NCI-H2081 treated with DMSO at 0.1 percent for 48 hours (cell line): ENCODE measurements at places on chromosomes 4 and X.
A peak's percentile ranks its signal among the peaks of the same experiment; 100 is the strongest.

GRCh38 chr4:108097990-108098553 is 70.7 kb downstream of the LEF1 start:
- no peak for DNase-seq

- no peak for DNase-seq
Measured at GRCh38 chr4:75715105-75715799, 9.1 kb upstream of the USO1 start.

DNA sequence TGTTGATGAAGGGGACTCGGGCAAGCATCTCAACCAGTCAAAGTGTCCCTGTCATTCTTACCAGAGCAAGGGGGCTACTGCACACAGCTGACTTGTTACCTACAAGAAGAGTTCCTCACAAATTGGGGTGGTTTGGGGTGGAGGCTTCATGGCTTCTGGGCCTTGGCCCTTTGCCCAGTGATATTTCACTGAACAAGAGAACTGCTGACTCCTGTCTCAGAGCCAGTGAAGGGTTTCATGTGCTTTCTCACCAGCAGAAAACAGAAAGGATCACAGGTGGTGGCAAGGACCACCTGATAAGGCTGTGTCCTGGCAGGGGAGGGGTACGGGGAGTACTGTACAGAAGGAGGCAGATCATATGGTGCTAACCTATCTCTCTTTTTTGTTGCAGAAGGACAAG is 53.5 kb downstream of the DLG3 start:
- DNase-seq, result no peak

GRCh38 chr4:180960743-180961401 is 1282.3 kb upstream of the TENM3 start:
- DNase-seq, result peak; percentile 68

- no peak for DNase-seq
Measured at GRCh38 chr4:179344861-179345260, 1902.6 kb upstream of the AGA start.

- DNase-seq, result no peak
Measured at GRCh38 chr4:109675181-109675580, 28.1 kb downstream of the CASP6 start.

DNA sequence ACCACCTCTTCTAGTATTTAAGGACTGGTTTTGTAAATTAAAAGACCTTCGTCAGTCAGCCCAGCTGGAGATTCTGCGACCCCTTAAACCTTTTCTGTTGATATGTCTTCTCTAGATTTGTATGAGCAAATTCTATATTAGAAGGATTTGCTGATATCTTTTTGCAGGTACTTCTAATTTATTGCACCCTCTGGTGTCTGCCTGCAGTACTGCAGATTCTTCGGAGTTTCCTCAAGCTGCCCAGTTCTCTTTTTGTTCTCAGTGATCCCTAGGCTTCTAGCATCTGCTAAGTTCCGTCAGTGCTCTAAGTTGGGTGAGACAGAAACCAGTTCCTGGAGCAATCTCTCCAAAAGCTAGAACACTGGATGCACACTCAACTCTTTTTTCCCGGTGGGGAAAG is 545.2 kb downstream of the C4orf33 start:
- DNase-seq, result no peak

- DNase-seq, result no peak
Measured at GRCh38 chr4:54539500-54540029, 118.2 kb upstream of the KIT start.

- DNase-seq, result no peak
Measured at GRCh38 chr4:165965503-165965902, 92.5 kb downstream of the TLL1 start.

GRCh38 chr4:90113881-90114457 is 13.2 kb upstream of the CCSER1 start:
- no peak for DNase-seq

GRCh38 chr4:85107553-85107952 is 141.1 kb upstream of the WDFY3 start:
- no peak for DNase-seq

DNA sequence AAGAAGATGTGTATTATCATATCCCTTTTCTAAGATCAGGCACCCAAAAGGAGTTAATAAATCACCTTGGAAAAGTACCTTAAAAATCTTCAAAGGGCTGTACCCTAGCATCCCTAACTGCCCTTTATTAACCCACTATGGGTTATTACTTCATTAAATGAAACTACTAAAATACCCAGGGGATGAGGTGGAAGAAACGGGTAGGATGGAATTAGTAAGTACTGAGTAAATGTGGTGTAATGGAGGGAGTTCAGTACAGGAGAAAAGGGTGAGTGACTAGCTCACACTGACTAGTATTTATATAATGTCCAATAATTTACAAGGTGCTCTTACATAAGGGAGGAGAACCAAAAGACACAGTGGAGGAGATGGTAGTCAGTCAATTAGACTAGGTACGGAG is 51.0 kb upstream of the RASGEF1B start:
- no peak for DNase-seq

- no peak for DNase-seq
Measured at GRCh38 chr4:3413675-3414420, 27.9 kb upstream of the HGFAC start.

DNA sequence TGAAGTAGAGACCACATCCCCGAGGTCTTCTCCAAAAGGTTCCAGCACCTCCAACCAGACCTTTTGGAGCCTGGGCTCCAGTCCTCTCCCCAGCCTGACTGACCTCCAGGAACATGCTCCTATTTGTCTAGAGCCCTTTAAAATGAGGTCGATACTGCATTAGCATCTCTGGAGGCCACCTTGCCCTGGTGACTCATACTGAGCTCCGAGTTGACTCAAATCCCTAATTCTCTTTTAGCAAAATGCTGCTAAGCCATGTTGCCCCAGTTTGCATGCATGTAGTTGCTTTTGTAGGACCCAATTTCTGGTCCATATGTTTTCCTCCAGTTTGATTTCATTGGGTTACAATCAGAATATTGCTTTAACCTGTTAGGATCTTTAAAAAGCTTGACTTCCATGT is 43.5 kb upstream of the CITED1 start:
- no peak for DNase-seq

DNA sequence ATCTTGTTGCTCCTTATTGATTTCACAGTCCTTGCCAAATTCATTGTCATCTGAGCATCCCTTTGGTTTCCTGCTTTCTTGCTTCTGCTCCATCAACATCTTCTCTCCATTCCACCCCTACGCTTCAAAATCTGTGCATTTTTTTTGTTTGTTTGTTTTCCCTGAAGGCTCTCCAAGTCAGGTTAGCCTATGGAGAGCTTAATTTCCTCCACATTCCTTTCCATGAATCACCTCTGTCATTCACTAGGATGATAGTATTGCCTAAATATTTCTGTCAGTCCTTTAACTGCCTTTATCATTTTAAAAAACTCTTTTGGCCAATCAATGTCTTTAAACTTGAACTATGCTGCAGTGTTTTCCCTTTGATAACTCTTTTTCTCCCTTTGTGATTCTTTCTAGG is 67.7 kb downstream of the PPARGC1A start:
- DNase-seq, result no peak

- DNase-seq, result no peak
Measured at GRCh38 chr4:55329012-55329411, 17.0 kb upstream of the SRD5A3 start.

DNA sequence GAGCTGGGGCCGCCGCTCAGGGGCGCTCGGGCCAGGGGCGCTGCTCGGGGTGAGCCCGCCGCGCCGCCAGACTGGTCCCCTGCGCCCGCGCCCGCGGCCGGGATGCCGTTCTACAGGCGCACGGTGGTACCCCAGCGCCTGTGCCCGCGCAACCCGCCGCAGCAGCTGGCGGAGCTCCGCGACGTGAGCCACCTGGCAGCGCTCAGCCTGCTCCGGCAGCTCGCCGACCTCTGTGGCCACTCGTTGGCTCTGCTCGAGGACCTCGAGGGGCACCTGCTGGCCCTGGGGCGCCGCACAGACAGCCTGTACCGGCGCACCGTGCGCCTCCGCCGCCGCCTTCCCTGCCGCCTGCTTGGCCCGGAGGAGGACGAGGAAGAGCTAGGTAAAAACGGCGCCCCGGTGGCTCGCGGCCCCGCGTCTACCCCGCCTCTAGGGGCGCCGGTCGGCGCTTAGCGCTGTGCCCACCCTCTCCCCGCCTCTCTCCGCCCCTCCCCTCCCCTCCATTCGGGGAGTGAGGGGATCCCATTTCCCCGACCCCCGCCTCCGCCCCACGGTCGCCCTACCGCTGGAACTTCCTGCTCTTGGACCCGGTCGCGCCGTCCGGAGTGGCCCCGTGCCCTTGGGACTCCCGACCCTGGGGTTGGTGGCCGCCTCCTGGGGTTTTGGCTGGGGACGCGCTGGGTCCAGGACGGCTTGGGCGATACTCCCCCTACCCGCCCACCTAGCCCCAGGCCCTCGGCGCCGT is 513 bp downstream of the NHSL2 start:
- no peak for DNase-seq

DNA sequence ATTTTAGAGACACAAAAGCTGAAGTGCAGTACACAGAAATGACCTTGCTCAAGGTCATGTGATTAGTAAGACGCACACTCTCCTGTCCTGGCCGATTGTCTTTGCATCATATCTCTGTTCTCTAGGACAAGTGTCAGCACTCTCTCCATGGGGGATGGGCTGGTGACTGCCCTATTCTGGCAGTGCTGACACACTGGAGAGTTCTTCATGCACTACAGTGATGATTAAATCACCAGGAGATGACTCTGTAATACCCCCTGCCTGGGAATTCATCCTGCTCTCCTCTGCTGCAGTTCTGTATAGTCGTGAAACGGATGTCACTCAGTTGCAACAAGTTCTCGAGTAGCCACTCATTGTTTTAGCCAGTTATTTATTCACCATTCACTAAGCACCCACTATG is 5.3 kb upstream of the SHISA3 start:
- no peak for DNase-seq

DNA sequence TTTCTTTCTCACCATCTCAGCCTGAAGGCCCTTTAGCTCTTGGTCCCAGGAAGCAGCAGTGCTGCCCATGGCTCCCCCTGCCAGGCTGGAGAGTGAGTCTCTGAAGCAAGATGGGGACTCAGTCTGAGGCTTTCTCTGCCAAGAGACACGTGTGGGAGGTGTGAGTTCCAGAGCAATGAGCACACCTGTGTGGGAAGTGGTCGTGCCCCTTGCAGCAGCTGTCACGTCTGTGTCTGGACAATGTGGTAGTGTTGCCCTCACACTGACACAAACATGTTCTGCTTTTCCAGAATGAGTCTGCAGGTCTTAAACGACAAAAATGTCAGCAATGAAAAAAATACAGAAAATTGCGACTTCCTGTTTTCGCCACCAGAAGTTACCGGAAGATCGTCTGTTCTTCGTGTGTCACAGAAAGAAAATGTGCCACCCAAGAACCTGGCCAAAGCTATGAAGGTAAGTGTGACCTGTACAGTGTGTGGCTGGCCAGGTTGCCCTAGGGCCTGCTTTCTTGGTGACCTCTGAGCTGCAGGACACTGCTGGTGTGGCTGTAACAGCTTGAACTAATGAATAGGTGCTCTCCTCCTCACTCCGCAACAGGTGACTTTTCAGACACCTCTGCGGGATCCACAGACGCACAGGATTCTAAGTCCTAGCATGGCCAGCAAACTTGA is 1.9 kb downstream of the TACC3 start:
- no peak for DNase-seq

DNA sequence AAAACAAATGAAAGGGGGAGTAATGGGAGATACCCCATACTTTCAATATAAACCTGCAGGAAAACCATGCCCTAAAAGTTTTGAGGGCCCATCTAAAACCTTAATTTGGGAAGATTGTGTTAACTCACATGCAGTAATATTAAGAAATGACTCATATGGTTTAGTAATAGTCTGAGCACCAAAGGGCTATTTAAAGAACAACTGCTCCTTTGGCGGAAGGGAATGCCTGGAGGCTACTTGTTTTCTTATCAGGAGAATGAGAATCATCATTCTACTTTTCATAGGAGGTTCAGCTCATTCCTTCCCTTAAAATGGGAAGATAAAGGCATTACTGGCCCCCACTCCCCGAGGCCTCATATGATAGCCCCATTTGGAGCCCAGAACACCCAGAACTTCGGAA is 47.6 kb downstream of the SPIN3 start:
- DNase-seq, result no peak

GRCh38 chrX:140724736-140725135 is 15.2 kb downstream of the LINC00632 start:
- DNase-seq, result no peak

DNA sequence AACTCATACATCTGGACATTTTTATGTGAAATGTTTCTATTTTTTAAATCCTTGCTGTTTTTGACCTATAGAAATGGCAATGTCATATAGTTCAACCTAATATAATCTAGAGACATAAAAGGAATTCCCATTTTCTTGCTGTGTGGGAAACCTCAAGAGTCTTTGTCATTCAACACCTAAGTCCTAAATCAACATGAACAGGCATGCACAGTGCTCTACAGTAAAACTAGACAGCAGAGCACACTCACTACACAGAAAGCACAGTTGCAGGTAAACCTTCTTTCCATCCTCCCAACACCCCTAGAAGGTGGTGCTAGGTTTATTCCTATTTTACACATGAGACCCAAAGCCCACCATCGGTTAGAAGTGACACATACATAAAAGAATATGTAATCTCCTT is 79.1 kb upstream of the C1QTNF7 start:
- DNase-seq, result no peak

GRCh38 chr4:151798678-151799416 is 38.0 kb upstream of the GATB start:
- no peak for DNase-seq

- no peak for DNase-seq
Measured at GRCh38 chrX:13891377-13892140, 74.7 kb upstream of the GPM6B start.

DNA sequence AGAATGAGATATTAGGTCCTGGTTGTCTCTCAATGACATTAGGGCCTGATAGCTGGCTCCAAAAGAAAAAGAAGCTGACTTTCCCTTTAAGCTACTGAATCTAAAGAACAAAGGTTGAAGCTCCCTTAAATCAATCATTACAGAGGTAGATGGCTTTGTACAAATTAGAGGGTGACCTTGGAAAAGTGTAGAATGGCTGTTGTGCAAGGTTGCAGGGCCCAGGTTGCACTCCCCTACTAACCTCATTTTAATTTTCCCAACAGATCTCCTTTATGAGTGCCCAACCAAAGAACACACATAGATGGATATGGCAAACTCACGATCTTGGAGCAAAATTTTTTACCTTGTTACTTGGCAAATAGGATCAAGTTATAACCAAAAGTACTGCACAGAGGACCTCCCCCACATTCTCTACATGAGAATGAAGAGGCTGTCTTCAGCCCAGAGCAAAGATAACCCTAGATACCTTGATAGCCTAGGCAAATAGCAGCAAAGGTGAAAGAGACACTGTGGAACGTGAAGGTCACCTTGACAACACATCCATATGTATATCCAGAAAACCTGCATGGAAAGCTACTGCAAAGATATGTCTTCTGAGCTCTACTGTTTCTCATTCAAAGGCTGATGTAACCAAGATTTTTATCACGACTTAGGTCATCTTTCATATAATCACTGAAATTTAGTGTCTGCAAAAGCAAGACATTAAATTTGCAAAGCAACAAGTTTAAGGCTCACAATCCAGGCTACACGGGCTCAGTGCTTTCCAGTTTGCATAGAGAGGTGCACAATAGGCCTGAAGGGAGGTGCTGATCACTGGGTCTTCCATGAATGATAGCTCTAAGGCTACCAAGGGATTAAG is 23.0 kb downstream of the KLB start:
- DNase-seq, result no peak
